ENCODE measurements at places on chromosomes 1 and 21. TPM values are rescaled to one million over a fixed set of nuclear protein-coding genes. Genes with fewer than 3 reads are reported as not detected.

APOBEC4 gene
- total RNA-seq: not detected

DNA sequence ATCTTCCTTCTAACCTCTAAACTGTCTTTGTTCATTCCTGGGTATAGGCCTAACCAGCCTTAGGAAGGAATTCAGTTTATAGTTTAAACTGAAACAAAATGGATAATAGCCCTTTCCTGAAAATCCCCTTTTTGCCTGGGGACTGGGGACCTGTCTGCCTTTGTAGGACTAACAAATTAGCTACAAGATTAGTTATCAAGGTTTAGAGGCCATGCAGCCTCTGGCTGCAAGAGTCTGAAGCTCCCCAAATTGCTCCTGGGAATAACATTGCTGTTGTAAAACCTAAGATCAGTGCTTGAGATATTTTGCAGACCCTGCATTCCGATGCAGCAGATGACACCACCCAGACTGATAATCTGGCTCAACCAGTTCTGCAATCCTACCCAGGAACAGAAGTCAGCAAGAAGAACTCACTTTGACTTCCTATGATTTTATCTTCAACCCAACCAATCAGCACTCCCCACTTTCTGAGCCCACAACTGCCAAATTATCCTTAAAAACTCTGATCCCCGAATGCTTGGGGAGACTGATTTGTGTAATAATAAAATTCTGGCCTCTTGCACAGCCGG is 96.6 kb upstream of the ETV3 start:
- H3K36me3 ChIP-seq: no peaks in the 10 kb centered on the region
- no peak overlapping the region for H3K4me3 ChIP-seq
- no peaks in the 10 kb centered on the region for H3K4me1 ChIP-seq
- no peaks in the 10 kb centered on the region for H3K27me3 ChIP-seq

DNAJC8 gene
- 67.4 TPM for total RNA-seq

GRCh38 chr1:51926171-51926812 is 47.8 kb upstream of the NRDC start:
- H3K4me1 ChIP-seq: no peaks in the 10 kb centered on the region
- no peak for DNase-seq
- no peak overlapping the region for H3K4me3 ChIP-seq
- no peak overlapping the region for H3K27ac ChIP-seq
- no peaks in the 10 kb centered on the region for H3K27me3 ChIP-seq

CD1B gene
- total RNA-seq: not detected

GRCh38 chr1:247496581-247497285 is 38.8 kb upstream of the OR2B11 start:
- no peak overlapping the region for H3K4me3 ChIP-seq
- no peak overlapping the region for H3K27ac ChIP-seq
- no peak for DNase-seq
- H3K36me3 ChIP-seq: no peaks in the 10 kb centered on the region
- no peaks in the 10 kb centered on the region for H3K4me1 ChIP-seq
- no peaks in the 10 kb centered on the region for H3K27me3 ChIP-seq

DNA sequence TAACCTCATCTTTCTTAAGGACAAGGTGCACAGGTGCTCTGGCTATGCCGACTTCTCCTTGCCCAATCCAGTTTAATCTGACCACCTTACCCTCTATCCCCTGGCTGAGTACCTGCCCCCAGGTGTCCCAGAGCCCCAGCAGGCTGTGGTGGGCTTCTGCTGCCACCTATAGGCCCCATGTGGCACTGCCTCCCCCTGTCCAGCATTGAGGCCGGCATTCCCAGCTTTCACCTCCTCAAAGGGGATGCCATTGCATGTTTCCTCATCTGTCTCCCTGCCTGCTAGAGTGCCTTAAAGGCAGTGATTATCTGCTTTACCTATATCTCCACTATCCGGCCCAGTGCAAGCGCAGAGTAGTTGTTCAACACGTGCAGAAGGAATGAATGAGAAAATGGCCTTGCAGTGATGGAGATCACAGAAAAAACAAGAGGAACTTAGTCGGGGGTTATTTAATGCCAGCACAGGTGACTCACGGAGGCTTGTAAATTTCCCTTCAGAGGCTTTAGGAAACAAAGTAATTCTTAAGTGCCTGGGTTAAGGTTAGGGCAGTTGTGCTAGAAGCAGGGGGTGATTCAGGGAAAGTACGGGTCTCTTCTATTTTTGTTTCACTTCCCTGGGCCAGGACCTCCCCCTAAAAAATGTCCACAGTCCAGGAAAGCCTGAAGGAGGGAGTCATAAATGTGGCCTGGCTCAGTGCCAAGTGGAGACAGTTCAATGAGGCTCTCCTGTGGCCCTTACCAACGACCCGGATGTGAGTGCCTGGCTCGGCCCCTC is 131.8 kb upstream of the NGF start:
- H3K36me3 ChIP-seq: no peaks in the 10 kb centered on the region
- H3K27ac ChIP-seq: no peak overlapping the region
- H3K4me1 ChIP-seq: no peaks in the 10 kb centered on the region
- H3K4me3 ChIP-seq: no peak overlapping the region
- no peak for DNase-seq
- H3K27me3 ChIP-seq: peaks cover 10% of the 10 kb centered on the region

TRIM46 gene
- 11.0 TPM for total RNA-seq

DNA sequence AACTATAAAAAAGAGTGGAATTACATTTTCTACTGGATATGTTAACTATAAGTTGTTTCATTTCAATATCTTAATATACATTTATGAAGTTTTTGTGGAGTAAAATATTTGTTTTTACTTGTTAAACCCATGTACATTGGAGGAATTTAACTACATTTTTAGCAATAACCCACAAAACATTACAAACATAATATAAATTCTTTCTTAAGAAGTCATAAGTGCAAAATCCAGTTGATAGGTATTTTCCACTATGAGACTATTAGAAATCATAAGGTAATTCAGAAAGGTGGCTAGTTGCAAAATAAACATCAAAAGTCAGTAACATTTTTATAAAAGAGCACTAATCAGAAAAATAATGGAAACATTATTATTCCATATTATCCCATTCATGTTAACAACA is 73.9 kb upstream of the RRP15 start:
- no peak overlapping the region for H3K4me3 ChIP-seq
- no peak overlapping the region for H3K27ac ChIP-seq
- no peaks in the 10 kb centered on the region for H3K36me3 ChIP-seq
- no peaks in the 10 kb centered on the region for H3K4me1 ChIP-seq

DNA sequence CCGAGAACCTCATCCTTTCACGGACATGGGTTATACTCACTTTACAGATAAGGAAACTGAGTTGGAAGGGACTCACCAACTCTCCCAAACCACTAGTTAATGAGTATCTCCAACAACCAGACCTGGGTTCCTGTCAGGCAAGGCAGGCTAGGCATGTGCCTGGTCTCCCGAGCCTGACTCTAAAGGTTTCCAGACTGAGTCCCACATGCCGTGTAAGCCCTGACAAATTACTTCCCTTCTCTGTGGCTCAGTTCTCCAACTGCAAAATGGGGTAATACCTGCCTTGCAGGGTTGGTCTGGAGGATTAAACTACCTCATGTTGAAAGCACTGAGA is 34.3 kb downstream of the SSBP3 start:
- no peaks in the 10 kb centered on the region for H3K27me3 ChIP-seq
- DNase-seq: no peak
- H3K4me1 ChIP-seq: peaks cover 56% of the 10 kb centered on the region
- no peaks in the 10 kb centered on the region for H3K36me3 ChIP-seq

DNA sequence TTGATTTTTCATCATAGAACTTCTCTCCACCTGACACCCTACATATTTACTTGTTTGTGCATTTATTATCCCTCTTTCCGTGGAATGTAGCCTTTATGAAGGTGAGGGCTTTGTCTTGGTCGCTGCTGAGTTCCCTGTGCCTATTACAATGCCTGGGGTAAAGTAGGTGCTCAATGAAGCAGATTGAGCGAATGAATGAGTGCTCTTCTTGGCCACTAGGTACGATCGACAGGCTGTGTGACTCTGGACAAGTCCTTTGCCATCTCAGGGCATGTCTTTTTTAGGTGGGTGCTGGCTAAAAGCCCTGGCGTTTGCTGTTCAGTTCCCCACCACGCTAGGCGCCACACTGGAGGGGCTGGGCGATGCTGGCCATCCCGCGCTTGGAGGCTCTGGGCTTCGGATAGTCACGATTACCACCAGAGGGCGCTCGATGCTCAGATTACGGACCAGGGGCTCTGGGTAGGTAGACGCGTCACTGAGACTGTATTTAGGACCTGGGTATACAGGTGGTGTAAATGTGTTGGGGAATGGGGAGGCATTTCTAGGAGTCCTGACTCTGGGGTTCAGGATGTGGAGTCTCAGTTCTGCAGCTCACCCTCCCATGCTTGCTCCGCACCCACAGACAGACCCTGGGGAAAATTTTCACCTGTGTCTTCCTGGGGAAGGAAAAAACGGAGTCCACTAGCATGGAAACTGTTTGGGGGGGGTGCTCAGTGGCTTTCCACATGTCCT is 71.0 kb upstream of the CSF3R start:
- peaks cover 34% of the 10 kb centered on the region for H3K27me3 ChIP-seq
- no peaks in the 10 kb centered on the region for H3K36me3 ChIP-seq
- H3K27ac ChIP-seq: no peak overlapping the region
- no peak overlapping the region for H3K4me3 ChIP-seq
- peak; percentile 39 for DNase-seq

DNA sequence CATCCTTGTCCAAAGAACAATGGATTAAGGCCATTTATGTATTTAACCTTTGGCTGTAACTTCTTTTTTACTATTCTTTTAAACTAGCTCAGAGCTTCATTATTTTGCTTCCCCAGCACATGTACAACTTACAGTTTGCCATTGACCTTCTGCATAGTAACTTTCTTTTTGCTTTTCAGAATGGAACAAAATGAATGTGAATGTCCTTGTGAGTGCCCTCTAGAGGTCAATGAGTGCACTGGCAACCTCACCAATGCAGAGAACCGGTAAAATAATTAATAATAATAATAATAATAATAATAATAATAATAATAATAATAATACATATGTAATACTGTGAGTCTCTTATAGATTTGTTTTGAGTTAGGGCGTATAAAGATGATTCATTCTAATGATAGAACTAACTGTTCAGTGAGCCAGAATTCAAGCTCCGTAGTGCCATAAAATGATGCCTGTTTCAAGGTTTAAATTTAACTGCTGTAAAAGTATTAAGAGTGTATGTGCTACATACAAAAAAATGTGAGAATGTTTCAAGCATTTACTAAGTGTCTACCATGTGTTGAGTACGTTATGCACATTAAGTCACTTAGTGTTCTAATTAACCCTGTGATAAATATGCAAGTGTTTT is 69.0 kb upstream of the RAVER2 start:
- H3K4me1 ChIP-seq: no peaks in the 10 kb centered on the region
- H3K27ac ChIP-seq: no peak overlapping the region
- H3K27me3 ChIP-seq: no peaks in the 10 kb centered on the region
- H3K4me3 ChIP-seq: no peak overlapping the region
- DNase-seq: no peak
- H3K36me3 ChIP-seq: peaks cover 6% of the 10 kb centered on the region

Measured in T-cell (primary cell).